Midbrain (tissue), 1 donor: ENCODE measurements at places on chromosomes 3 and 15.

DNA sequence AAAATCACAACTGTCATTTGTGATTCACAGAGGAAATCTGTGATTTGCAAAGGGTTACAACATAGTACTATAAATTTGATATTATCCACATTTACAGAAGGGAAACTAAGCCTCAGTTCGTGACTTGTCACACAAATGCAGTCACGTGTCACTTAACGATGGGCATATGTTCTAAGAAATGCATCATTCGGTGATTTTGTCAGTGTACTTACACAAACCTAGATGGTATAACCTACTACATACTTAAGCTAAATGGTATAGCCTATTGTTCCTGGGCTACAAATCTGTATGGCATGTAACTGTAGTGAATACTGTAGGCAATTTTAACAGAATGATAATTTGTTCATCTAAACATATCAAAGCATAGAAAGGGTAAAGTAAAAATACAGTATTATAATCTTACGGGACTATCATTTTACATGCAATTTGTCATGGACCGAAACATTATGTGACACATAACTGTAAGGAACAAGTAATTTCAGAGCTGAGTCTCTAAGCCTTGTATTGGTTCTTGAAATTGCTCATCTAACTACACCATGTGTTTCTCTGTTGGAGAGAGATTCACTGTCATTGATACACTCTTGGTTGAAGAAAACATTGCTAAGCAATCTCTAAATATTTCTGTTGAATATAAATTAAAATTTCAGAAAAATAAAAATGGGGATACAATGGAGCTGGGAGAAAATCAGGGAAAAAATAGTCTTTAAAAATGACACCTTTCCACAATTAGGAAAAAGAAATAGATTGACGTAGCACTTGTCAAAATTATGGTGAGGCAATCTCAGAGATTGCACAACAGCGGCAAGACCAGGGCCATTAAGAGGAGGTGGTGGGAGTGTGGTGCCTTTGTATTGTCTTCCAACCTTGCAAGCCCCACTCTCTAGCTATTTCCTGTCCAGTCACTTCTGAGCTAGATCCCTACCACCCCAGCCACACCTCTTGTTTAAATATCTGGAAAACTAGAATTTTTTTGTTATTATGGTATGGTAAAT is 645.8 kb upstream of the TBL1XR1 start:
- no peak for DNase-seq

GRCh38 chr15:51771773-51772172 is 20.4 kb downstream of the TMOD2 start:
- DNase-seq, result no peak

GRCh38 chr15:50830477-50831354 is 65.2 kb upstream of the SPPL2A start:
- no peak for DNase-seq

DNA sequence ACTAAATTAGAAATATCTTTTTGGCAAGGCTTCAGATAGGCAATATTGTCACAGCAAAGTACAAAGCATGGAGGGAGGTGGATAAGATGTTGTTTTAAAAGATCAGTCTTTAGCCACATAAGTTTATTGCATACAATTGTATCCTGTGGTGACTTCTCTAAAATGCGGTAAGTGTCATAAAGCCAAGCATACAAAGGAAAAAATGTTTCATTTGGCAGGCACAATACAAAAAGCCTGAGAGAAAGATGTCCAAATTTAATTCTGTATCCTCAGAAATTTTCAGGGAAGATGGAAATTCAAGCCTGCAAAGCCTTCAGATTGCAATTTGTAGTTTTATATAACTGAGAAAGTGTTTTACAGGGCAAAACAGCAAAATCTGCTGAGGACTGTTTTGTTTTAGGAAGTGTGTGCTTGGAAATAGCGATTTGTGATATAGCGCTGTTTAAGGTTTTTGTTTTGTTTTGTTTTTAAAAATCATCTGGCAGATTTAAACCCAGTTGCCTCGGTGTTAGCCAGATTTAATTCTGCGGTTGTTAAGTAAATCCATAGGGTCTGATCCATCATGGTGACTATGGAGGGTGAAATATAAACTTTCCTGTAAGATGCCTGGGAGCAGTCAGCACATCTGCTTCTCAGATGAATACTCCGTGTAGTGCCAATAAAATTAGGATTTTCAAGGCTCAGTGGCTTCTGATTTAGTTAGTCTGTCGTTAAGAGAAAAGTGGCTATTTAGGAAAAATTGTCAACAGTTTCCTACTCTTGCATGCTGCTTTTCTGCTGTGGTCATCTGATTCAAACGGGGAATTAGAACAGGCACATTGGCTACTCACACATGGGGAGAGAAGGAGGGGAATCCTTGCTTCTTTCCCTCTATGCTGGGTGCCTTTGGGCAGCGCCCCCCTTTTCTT is 8.0 kb downstream of the KAT2B start:
- peak; percentile 67 for DNase-seq

DNA sequence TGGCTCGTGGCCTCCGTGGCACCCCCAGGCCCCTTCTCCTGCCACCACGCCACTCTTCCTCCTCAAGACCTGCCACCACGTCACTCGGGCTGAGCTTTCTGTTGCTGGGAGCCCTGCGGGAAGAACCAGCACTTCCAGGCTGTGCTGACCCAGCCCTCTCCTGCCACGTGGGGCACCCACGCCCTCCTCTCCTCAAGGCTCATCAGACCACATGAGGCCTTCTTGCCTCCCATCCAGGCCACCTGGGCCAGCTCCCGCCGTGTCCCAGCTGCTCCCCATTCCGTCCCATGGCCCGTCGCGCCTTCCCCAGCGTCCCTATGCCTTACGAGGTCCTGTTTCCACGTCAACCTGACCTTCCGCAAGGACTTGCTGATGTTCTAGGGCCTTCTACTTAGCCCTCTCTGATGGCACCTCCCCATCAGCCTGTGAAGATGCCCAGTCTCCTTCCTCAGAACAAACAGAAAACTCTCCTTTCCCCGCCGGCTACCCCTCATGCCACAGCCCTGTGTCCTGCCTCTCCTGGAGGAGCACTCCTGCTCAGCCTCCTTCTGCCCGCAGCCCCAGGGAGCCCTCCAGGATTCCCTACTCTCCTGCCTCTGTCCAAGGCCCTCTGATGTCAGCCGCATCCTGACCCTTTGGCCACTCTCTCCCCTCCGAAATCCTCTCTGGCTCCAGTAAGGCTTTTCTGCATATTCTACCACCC is 71.1 kb upstream of the BLM start:
- no peak for DNase-seq

- DNase-seq, result no peak
These were observed 228.6 kb downstream of the NR2F2 start for GRCh38 chr15:96559087-96559486.

GRCh38 chr3:169350228-169350627 is 313.3 kb downstream of the MECOM start:
- no peak for DNase-seq

DNA sequence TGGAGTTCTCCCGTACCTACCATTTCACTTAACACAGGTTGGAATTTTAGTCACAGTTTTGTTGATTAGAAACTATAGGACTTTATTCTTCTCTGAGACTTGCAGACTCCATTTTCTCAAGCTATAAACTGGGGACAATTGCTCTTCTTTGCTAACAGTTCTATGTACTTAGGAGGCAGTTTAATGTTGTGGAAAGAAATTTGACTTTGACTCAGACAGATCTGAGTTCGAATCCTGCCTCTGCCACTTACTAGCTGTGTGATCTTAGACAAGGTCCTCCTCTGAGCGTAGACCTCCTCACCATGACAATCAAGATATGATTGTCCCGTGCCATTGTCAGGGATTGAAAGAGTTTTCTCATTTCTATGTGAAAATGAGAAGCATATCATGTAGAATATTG is 196.4 kb upstream of the HES1 start:
- DNase-seq, result no peak

GRCh38 chr3:105802118-105802706 is 66.6 kb downstream of the CBLB start:
- DNase-seq, result no peak
